ENCODE measurements at places on chromosomes 12 and 14.

- DNase-seq, result no peak
These were observed 182.3 kb downstream of the SYNE2 start for GRCh38 chr14:64035143-64035542.

- DNase-seq, result no peak
These were observed 7.2 kb downstream of the SETD3 start for GRCh38 chr14:99473458-99473857.

- no peak for DNase-seq
These were observed 53.3 kb downstream of the WDR20 start for GRCh38 chr14:102192840-102193502.

DNA sequence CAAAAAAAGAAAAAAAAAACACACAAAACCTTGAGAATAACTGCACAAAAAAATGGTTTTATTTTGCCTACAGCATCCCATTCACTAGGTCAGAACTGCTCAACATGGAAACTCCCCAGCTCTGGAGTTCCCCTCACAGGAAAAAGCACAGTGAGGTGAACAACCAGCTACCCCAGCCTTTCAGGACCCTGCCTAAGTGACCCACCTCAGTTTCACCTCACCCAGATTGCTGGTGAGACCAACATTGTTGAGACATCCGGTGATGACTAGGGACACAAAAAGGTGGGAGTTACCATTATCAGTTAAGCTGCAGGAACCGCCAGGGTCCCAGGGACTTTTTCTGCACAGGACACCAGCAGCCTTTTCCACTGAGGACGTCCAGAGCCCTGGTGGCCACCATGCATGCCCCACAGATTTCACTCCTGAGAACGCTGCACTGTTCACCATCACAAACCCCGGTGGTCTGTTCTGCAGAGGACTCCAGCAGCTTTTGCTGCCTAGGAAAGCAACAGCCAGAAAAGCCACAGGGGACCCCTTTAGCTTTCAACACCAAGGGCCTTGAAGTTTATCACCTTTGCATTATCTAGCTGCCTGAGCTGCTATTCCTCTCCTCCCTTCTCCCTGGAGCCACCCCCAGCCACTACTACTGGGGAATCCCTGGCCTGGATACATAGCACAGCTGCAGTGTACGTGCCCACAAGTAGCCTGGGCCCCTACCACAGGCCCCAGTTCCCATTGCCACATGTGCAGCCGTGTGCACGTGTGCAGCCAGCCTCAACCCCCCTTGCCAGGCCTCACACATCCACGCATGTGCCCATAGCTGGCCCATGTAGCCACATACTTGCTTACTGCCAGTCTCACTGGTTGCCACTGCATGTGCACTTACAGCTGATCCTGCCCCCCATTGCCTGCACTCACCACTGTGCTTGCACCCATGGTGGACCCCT, 62.5 kb upstream of the FAR2 start:
- DNase-seq, result no peak

DNA sequence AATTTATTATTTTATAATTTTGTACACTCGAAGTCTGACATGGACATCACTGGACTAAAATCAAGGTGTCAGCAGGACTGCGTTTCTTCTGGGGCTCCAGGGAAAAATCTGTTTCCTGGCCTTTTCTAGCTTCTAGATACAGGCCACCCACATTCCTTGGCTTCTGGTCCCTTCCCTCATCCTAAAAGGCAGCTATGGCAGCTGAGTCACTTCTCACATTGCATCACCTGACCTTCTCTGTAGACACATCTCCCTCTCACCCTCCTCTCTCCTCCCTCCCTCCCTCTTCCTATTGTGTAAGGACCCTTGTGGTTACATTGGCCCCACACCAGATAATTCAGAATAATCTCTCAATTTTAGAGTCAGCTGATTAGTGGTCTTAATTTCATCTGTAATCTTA, 92.4 kb downstream of the RPS6KA5 start:
- no peak for DNase-seq

DNA sequence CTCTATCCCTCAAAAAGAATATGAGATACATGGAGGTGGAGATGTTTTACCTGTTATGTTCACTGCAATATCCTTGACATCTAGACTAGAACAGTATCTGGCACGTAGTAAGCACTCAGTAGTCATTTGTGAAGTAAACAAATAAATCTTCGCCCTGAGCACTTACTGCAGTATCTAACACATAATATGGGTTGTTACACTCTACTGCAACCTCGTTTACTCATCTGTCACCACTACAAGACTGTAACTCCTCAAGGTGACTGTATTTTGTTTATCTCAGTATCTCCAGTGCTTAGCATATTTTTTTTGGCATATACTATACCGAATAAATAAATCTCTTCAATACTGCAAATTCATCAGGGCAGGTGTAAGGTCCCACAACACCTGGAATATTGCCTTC, 66.1 kb downstream of the WASHC3 start:
- DNase-seq, result no peak

DNA sequence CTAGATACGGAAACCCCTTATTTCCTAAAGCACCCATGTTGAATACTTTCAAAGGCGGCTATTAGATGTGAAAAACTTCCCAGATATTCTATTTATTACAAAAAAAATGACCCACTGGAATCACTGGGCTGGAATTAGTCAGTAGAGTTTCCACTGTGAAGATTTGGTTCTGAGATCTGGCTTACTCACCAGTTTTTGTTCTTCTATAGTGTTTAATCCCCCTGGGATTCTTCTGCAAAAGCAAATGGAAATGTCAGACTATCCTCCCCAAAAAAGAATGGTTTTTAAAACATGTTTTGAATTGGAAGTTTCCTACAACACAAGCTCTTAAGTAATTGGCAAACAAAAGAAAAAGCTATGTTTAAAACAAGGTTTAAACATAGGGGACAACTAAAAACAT, 166.4 kb downstream of the STXBP6 start:
- no peak for DNase-seq

DNA sequence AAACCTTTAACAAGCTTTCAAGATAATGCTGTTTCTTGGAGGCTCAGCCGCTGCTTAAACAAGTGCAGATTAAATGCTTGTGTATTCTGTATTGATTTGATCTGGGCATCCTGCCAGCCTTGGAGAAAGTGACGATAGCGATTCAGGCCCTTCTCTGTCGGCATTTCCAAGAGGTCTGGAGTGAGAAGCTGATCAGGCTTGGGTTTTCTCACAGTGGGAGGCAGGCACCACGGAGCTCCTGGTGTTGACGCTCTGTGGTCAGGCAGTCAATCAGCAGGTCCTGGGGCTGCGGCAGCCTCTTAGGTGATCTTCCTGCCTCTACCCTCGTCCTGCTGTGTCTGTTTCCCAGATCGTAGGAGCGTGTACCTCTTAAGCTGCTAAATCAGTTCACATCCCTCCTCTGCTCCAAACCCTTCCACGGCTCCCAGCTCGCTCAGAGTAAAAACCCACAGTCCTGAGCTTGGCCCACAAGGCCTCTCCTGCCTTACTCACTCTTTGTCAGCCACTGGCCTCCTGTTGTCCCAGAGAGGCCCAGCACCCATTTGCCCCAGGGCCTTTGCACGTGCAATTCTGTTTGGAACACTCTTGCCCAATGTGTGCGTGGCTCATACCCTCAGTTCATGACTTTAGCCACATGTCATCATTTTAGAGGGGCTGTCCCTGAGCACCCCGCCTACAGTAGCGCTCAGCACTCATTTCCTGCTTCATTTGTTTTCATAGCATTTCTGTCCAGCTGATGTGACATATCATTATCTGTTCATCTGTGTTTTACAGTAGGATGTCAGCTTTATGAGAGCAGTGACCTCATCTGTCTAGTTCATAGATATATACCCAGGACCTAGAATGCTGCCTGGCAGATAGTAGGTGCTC, 155.4 kb downstream of the AACS start:
- no peak for DNase-seq

DNA sequence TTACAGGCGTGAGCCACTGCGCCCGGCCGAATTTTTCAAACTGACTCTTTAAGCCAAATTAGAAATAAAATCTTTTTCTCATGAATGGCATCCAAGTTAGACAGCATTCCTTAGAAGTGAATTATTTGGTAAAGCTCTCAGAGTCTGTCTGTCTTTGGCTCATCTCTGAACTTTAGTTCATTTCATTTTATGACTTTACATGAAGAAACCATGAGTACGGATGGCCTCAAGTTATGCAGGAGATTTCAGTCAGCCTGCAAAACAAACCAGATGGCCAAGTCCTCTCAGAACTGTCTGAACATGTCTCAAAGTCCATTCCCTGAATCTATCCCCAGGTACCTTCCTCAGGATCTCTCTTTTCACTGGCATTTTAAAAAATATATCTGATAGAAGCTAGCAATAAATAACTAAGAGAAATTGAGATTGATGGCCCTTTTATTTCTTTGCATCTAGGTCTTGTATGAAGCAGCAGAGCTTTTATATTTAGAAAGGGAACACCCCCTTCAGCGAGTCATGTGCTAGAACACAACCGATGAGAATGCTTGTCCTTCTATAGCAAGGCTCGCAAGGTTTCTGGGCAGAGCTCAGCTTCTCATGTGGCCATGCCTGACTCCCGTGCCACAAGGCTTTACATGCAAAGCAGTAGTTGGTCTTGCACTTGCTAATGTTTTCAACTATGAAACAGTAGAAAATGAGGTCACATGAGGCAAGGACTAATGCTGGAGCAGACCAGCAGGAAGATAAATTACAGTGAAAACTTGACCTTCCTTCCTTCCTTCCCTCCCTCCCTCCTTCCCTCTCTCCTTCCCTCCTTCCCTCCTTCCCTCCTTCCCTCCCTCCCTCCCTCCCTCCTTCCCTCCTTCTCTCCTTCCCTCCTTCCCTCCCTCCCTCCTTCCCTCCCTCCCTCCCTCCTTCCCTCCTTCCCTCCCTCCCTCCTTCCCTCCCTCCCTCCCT, 125.0 kb downstream of the AKAP6 start:
- no peak for DNase-seq

DNA sequence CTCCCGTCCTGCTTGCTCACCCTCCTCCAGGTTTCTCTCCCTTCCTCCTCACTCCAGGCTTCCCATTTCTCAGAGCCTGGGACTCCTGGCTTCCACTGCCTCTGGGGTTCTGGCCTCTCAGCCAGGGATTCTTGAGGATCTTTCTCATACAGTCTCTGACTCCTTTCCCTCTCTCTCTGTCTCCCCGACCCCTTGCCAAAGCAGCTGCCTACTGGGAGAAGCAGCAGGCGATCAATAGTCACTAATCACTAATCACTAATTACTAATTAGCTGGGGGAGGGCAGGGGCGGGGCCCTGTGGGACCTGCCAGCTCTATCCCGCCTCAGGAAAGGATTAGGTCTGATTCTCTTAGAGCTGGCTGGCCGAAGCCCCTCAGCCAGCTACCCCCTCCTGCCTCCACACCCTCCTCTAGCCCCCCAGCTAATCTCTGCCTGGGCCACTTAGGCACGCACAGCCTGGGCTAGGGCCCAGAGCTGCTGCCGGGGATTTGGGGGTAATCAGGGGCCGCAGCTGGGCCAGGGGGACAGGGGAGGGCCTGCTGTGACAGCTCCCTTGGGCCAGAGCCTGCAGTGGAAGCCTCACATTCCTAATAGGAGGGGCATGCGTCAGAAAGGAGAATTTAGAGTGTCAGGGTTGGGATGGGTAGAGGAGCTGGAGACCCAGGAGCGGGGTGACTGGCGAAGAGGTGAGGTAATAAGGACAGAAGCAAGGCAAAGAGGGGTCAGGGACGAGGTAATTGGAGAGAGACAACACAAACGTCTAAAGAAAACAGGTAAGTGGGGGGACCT, 2.8 kb downstream of the NXPH4 start:
- no peak for DNase-seq

DNA sequence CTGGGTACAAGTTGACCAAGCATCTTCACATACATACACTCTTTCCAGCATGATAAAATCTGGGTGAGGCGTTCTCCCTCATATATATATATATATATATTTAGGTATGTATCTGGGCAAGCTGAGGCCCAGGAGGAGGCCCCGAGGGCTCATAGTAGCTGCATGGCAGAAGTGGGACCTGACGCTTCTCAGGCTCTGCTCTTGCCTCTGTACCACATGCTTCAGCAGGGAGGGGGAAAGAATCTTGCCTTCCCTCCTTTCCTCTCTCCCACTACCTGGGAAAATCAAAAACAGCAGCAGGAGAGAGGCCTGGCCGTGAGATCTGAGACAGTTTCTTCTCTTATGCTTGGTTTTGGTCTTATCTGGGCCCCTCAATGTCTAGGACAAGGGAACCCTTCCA, 9.2 kb downstream of the PPP1R1A start:
- DNase-seq, result no peak

GRCh38 chr12:131066207-131066885, 112.6 kb downstream of the ADGRD1 start:
- DNase-seq, result no peak

DNA sequence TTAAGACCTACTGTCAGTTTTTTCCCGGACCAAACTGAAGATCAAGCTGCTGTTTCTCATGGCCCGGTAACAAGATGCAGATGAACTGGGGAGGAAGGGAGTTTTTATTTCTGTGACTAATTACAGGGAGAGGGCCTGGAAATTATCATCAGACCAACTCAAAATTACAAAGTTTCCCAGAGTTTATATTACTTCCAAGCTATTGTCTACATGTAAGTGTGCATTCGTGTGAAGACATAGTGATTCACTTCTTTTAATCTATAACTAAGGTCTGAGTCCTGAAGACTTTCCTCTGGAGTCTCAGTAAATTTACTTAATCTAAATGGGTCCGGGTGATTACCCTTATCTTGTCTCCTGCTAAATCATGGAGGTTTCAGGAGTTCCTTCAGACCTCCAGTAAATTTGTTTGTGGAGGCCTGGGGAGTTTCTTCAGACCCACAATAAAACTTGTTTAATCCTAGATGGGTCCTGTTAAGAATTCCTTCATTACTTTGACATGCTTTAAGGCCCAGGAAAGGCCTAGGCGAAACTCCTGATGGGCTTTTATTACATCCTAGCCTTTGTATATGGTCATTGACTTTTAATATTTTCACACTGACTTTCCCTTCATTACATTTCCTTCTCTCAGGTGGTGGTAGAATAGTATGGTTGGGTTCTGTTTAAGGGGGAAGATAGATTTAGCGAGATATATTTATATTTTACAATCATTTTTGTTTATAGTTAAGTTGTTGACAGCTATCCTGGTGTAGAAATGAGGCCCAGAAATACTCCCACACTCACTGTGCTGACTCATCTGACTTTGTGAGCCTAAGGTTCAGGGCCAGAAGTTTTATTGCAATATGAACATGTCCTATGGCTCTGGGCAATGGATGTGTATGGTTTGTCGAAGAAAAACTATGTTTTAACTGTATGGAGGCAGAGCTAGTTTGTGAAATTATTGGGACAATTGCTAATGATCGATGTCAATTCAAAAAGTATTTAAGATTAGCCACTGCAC, 627.0 kb upstream of the FBXO33 start:
- no peak for DNase-seq

GRCh38 chr14:96748362-96748761, 48.8 kb upstream of the VRK1 start:
- DNase-seq, result no peak

GRCh38 chr12:131752451-131752850, 41.6 kb downstream of the SFSWAP start:
- DNase-seq, result no peak

GRCh38 chr14:34796902-34797301, 78.3 kb downstream of the BAZ1A start:
- no peak for DNase-seq

- no peak for DNase-seq
These were observed 626 bp downstream of the TXNDC16 start for GRCh38 chr14:52551696-52552062.

GRCh38 chr14:59262717-59263454, 74.4 kb downstream of the DAAM1 start:
- DNase-seq, result no peak

- no peak for DNase-seq
These were observed 795 bp upstream of the ACOT2 start for GRCh38 chr14:73567951-73568885.

Data from activated T-helper 1 cell treated with Interleukin-2 at 50 U/mL for 16 hours (primary cell).